ENCODE measurements at places on chromosomes 13 and 19. TPM values are rescaled to one million over a fixed set of nuclear protein-coding genes. Genes with fewer than 3 reads are reported as not detected.

GRCh38 chr13:66313413-66313812 lies 916.7 kb downstream of the PCDH9 start:
- peak; percentile 14 for DNase-seq

DNA sequence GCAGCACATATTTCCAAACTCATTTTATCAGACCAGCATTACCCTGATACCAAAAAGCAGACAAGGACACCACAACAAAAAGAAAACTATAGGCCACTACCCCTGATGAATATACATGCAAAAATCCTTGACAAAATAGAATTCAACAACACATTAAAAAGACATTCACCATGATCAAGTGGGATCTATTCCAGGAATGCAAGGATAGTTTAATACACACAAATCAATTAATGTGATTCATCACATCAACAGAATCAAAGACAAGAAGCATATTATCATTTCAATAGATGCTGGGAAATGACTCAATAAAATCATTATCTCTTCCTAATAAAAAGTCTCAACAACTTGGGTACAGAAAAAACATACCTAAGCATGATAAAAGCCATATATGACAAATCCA lies 11.2 kb downstream of the ZNF347 start:
- no peak for DNase-seq

GRCh38 chr19:34041925-34042521 lies 130.3 kb upstream of the LSM14A start:
- no peak for DNase-seq

- DNase-seq, result no peak
These were observed 43.5 kb downstream of the METTL21C start for GRCh38 chr13:102651392-102651791.

DNA sequence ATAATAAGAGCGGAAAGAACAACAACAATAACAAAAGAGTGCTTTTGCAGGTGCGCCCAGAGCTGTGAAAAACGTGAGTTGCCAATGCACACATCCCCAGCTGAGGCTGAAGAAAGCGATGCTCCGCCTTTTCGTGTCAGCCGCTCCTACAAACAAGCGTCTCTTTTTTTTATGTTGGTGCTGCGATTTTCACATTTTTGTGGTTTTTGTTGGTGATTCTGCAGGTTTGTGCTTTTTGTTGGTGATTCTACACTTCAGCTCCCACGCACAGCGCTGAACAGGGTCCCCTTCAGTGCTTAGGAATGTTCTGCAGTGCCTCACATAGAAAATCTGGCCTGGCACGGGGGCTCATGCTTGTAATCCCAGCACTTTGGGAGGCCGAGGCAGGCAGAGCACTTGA lies 7.3 kb upstream of the SBK3 start:
- DNase-seq, result peak; percentile 85

GRCh38 chr19:15330801-15331418 lies 1.4 kb downstream of the BRD4 start:
- peak; percentile 55 for DNase-seq

DNA sequence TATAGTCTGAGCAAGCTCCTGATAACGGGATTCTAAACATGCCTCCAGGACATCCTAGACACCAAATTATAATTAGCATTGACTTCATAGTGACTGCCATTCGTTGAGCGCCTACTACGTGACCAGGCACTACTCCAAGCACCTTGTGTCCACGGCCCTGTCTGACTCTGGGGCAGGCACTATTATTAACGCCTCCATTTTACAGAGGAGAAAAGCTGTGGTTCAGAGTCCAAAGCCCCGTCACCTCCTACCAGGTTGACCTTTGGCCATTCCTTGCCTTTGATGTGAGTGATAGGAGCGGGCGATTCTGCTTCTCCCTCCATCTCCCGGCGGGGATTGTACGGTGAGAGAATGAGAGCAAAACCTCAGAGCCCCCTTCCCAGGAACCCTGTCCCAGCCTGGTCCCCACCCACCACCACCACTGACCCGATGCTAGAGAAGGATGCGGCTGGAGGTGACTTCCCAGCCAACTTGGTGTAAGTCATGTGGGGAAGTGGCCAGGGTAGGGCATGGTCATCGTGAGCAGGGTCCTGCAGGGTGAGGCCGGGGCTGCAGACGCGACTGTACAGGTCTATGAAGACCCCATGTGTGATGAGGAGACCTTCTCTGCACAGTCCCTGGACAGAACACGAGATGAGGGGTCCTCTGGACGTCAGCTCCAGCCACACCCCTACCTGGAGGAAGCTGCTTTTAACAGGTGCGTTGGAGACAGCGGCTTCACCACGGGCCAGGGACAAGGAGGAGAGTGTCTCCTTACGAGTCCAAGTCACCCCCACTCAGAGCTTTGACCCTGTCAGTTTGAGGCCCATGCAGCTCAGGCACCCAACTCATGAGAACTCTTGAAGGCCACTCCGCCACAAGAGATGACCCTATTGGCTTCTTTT lies at the start of gene IGSF23:
IGSF23 (plus strand) TSS at position 269 of the 884 bp plus-strand sequence; CDS start at position 352, 83 bp downstream.
- DNase-seq, result no peak

DNA sequence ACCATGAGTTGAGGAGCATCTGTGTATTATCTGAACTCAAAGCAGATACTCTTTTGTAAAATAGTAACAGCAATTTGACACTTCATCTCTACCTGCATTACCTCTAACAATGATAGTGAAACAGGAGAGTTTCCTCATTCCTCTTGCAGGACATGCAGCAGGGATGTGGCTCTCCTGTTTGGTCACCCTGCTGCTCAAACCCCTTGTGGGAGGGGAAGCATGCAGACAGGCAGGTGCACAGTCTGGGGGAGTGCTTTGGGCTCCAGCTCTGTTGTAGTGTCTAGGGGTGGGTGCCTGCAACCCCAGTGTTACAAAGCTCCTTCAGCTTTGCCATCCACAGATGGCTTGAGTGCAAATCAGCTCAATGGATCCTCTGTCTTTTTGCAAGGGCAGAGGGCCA lies 827.6 kb downstream of the DACH1 start:
- no peak for DNase-seq

DNA sequence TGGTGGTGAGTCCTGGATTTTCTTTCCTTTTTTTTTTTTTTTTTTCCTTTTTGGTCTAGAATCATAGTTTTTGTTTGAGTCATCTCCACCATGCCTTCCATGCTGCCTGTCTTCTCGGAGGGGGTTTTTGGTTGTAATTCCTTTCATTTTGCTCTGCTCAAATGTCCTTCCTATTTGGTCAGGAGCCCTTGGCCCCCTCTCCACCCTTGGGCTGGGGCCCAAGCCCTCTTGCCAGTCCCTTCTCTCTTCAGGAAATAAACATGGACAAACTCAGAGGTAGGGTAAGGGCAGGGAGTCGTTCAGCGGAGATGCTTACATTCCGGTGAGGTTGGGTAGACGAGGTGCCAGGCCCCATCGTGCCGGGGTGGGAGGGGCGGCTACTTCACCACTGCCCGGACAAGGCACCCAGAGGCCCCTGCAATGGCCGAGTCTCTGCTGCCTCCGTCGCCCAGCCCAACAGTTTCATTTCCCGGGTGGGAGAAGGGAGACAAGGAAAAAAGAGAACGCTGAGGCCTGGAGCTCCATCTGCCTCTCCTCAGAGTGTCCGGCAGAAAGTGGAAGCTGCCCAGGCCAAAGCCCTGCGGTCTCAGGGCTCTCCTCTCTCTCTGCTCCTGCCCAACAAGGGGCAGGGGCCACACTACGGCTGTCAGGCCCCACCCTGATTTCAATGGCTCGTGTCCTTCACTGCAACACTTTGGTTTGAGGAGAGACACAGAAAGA lies 12.7 kb downstream of the ZNF574 start:
- DNase-seq, result no peak

DNA sequence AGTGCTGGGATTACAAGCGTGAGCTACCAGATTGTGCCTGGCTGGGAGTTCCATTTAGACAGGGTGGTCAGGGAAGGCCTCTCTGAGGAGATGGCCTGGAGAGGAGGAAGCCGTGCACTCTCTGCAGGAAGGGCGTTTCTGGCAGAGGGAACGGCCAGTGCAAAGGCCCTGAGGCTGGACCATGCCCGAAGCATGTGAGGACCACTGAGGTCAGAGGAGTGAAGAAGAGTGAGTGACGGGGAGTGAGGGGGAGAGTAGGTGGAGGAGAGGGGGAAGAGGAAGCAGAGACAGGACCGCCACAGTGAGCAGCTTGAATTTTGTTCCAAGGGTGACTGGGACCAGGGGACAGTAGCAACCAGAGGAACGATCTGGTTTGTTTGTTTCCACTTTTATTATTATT lies 32.6 kb downstream of the CELF5 start:
- DNase-seq, result no peak

- DNase-seq, result no peak
These were observed 239.3 kb downstream of the KCTD12 start for GRCh38 chr13:76646946-76647345.

GRCh38 chr19:1161716-1162115 lies 12.4 kb downstream of the SBNO2 start:
- no peak for DNase-seq

GRCh38 chr19:18931316-18932162 lies 9.5 kb downstream of the HOMER3 start:
- DNase-seq, result no peak

DNA sequence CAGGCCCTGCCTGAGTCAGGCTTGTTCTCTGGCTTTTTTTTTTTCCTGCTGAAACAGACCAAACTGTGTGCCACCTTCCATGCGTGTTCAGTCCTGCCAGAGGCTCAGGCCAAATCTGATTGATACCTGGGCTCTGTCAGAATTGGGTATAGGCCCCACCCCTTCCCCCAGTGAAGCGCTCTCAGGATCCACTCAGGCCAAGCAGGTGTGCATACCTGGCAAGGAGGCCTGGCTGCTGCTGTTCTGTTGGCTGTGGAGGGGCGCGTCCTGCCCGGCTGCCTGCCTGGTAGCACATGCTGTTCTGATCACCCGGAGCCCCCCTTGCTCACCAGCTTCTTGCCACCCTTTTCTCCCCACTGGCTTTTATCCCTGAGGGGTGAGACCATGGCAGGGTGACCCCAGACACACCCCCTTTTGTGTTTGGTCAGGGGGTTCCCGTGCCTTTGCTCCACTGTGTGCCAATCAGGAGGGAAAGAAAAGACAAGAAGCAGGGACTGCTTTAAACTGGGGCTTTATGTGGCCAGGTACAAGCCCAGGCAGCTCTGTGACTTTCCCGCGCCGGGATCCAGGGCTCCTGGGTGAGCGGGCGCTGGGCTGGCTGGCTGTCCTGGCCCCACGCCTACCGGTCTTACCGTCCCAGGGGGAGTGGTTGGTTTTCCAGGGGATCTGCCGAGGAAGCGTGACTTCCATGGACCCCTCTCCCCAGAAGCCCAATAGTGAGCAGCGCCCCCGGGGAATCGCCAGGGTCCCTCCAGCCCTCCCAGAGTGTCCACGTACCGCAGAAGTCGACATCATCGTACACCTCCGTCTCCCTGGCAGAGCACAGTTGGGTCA lies 12.7 kb downstream of the PRAM1 start:
- no peak for DNase-seq

DNA sequence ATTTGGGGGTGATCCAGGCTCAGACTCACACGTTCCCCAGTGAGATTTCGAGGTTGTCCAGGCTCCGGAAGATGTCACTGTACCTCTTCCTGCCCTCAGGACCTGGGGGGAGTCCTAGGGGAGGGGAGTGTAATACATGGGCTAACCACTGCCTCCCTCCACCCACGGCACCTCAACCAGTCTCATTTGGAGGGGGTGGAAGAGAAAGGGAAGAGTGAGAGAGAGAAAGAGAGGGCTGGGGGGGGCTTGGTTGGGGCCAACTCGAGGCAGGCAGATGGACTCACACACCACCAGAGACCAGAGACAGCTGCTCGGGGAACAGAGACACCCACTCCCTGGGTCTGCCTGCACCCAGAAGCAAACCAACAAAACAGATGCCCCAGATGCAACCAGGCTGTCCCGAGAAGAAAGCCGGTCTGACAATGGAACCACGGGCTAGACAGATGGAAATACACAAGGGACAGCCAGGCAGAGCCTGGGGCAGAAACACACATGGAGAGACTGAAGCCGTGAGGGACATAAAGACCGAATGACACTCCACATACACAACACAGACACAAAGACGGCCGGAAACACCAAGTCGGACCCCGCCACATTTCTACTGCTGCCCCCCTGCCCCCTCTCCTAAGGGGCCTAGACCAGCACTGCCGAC lies 825 bp downstream of the GMIP start:
- DNase-seq, result no peak

DNA sequence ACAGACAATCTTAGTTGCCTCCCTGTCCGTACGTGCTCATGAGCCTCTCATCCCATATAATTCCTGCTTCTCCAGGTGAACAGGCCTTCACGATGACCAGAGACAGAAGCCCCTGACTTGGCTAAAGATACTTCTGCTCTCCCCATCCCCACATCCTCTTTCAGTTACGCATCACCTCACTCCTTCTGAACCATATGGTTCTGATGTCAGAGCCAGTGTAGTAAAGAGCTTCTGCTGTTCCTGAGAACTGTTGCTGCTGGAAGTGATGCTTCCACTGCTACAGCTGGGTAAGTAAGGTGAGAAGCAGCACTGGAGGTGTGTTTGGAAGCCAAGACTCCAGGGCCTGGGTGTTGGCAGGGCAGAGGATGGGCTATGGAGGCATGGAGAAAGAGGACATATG lies 12.9 kb downstream of the SIGLECL1 start:
- DNase-seq, result no peak

DNA sequence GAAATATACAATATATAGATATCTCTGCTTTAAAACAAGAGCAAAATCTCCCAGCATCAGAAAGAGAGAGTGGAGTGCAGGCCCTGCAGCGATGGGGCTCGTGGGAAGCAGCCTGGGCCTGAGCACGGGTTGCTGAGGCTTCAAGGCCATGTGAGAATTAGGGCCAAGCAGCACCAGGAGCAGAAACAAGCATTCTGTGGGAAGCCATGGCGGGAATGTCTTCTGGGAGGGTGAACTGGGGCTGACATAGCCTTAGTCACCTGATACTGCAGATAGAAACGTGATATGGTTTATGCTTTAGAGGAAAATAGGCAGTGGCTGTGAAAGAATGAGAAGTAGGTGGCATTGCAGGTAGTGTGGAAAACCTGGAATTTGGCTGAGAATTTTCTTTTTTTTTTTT lies 472.3 kb downstream of the IRS2 start:
- DNase-seq, result no peak

DNA sequence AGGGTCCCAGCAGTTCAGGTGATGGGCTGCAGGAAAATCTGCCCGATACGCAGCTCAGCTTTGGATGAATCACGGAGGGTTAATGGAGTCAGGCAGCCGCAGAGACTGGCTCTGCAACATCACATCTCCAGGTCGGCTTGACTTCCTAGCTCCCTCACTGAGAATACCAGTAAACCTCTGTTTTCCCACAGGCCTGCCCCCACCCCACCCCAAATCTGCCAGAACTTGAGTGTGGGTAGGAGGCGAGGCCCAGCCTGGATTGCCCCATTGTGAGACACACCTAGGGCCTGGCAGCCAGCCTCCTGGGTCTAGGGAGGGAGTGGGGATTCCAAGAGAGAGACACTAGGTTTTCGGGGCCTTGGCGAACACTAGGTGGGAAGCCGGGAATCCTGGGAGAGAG lies 3.7 kb upstream of the KRTDAP start:
- DNase-seq, result no peak

- DNase-seq, result no peak
These were observed 175.1 kb upstream of the KL start for GRCh38 chr13:32840989-32841713.

GRCh38 chr19:11339254-11340098 lies at the start of gene RAB3D:
Gene RAB3D, minus strand, starts transcription at chr19:11339657. Its CDS starts 2,258 bp downstream, at chr19:11337399.
- DNase-seq, result no peak

The ZNF772 gene
- polyA plus RNA-seq, result 3.6 TPM

The SLC10A2 gene
- polyA plus RNA-seq, result not detected

The UBAC2 gene
- 84.7 TPM for polyA plus RNA-seq

The SAFB gene
- 20.8 TPM for polyA plus RNA-seq

The PRODH2 gene
- not detected for polyA plus RNA-seq

The IGFL1 gene
- not detected for polyA plus RNA-seq

The NBEA gene
- 24.6 TPM for polyA plus RNA-seq

The KIR2DL3 gene
- not detected for polyA plus RNA-seq

The LHFPL6 gene
- polyA plus RNA-seq, result 69.0 TPM

The FBL gene
- polyA plus RNA-seq, result 372 TPM

The TLE2 gene
- polyA plus RNA-seq, result 1.0 TPM

The ZNF208 gene
- polyA plus RNA-seq, result not detected

The CCDC106 gene
- polyA plus RNA-seq, result 5.5 TPM

The TTC9B gene
- polyA plus RNA-seq, result not detected

Data from BJ (cell line).